GM12891 (cell line): ENCODE measurements at places on chromosomes 5 and 9.

GRCh38 chr5:537098-537497 lies 12.8 kb upstream of the SLC9A3 start:
- DNase-seq, result no peak

GRCh38 chr9:21996438-21996837 lies 1.8 kb downstream of the CDKN2B-AS1 start:
- DNase-seq, result no peak

- no peak for DNase-seq
Measured at GRCh38 chr9:7636838-7637467, 162.6 kb downstream of the DMAC1 start.

DNA sequence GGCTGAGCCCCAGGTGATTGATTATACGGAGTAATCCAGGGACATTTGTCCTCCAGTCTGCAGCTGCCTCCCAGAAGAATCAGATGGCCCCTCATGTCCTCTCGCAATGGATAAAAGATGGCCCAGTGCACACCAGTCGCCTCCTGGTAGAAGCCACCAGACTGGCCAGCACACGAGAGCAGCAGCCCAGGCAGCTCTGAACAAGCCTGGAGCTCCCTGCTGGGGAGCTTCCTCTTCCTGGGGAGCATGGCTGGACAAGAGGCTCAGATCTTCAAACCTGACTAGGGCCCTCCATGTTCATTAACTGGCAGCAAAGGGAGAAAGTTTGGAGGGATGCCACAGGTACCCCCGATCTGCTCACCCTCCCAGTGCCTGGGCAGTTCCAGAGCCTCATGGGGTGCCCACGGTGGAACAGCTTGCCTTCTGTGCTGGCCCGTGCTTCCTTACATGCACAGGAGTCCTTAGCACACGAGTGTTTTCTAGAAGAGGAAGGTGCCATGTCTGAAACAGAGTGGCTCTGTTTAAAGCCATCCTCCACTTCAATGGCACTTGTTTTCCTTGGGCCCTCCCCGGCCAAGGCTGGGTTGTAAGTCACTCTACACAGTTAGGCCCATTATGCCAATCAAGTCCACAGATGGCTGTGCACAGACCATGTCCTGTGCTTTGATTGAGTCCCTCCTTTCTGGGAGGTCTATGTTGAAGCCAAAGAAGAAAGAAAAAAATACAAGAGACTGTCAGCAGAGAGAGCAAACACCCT lies 75.6 kb downstream of the PRRT1B start:
- no peak for DNase-seq

- DNase-seq, result no peak
Measured at GRCh38 chr5:180399401-180400215, 46.5 kb upstream of the GFPT2 start.

DNA sequence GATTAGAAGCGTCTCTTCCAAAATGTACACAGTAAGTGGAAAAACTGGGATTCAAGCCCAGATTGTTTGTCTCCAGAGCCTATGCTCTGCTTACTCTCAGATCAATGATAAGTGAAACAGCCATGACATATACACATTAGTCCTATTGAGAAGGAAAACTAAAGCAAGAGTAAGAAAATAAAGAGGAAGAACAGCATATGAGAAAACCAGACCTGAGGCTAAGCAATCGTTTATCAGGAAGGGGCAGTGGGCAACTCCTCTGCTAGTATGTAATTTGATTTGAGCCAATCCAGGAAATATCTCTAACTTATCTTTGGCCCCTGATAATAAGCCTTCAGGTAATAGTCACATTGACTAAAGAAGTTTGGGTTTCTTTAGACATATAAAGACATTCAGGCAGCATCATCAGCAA lies 789.9 kb upstream of the C9orf72 start:
- DNase-seq, result no peak

- DNase-seq, result no peak
Measured at GRCh38 chr5:100667161-100667630, 132.0 kb downstream of the FAM174A start.

DNA sequence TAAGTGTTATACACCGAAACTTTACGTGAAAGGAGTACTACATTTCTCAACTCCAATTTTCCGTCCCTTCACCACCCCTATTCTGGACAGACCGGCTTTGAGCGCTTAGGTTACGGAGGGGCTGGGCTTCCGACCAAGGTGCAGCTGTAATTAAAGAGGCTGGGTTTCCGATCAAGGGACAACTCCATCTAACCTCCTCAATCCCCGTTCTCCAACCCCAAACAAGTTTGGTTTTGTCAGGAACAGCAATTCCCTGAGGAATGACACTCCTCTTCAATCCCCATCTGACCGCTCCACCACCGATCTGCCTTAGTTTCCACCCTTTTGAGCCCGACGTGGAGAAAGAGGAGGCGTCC lies 577 bp downstream of the TUT7 start:
- DNase-seq, result no peak

DNA sequence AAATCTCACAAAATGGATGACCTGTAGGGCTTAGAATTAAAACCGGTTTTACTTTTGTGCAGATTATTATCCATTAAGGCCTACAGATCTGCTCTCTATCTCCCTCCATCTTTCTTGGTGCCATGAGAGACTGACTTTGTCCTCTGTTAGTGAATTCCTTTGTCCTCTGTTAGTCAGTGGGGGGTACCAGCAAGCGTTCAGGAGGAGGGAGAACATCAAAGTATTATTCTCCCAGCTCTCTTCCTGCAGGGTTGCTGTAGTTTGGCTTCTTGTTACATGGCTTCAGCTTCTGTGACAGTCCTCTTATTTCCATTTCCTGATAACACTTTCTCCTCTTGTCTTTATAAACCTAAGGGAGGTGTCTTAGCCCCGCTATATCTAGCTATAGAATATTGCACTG lies 850.5 kb upstream of the SEMA6A start:
- DNase-seq, result no peak

DNA sequence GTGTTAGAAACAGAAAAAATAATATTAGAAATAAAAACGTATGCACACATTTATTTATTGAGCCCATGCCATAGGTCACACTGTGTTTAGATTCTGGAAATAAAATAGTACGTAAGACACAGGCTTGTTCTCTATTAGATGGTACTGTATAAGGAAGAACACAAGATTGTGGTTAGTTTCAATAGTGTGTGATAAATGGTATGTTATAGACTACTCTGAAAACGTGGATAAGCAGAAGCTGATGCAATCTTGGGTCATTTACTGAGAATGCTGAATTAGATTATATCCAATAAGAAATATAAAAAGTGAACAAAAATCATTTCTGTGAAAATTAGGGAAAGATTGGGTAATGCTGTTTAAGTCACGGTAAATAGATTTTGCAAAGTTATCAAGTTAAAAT lies 1456.4 kb upstream of the ACO1 start:
- DNase-seq, result no peak

DNA sequence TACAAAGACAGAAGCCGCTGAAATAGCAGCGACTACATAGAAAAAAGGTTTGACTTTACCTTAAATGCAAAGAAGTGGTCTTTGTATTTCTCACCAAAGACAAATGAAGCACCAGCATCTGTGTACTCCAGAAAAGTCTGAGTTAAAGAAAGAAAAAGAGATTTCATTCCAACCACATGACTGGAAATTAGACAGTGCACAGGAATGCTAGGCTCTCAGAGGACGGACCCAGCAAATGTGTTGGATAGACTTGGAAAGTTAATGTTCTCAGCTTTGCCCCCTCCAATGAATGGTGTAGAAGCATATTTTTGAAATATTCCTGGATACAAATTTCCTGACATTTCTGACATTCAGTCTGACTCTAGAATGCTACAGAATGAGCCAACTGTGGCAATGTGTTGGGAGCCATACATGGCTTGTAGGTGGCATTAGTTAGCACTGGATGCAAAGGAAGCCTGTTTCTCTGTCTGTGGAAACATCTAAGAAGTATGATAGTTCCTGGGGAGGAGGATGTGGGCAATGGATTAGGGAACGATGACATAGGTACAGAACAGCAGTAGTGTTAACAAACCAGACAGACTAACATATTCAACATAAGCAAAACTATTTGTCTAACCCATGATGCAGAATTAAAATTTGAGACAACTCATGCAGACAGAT lies 43.3 kb downstream of the SLC28A3 start:
- no peak for DNase-seq

DNA sequence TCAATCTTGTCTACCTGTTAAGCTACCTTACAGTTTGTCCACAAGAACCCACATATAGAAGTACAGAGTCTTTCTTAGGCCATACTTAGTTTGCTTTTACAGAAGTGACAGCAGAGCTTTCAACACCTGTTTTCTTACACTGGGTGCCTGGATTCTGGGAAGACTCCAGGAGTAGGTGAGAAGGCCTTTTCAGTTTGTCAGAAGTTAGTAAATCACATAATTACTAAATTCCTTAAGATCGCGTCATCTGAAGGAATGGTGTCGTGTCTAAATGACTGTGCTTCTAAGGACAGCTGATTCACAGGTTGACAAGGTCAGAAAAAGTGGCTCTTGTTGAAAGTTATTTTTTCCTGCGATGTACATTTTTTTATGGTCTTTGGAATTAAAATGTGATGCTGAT lies 97.0 kb upstream of the FAM120A start:
- DNase-seq, result no peak

DNA sequence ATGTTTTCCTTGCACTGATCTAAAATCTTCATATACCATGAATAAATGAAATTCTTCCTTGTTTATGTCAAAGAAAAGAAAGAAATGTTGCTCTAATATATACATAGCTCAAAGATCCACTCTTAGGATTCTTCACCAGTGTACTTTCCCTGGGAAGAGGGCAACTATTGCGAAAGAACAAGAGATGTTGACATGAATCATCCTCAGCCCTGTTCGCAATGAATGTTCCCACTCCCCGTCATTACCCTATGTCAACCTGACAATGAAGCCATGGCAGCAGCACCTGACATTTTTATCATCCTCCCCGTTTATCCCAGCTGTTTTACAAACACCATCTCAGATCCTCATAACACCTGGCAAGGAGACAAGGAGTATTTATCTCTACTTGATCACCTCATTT lies 409.1 kb upstream of the GRIA1 start:
- no peak for DNase-seq

- DNase-seq, result no peak
Measured at GRCh38 chr9:22682536-22682935, 235.9 kb downstream of the DMRTA1 start.

DNA sequence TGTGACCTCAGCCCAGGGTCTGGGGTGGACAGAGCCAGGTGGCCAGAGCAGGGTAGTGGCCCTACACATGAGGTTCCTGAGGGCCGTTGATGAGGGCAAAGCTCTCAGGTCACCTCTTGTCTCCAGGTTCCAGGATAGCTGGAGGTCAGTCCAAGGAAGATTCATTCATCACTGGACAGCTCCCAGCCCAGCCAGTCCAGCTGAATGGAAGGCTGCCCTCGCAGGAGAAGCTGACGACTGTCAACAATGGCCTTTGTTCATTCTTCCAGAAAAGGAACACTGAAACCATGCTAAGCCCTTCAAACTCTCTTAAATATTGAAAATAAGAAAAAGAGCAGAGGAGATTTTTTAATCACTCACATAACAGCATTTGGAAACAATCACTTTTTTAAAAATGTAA lies 169.7 kb upstream of the TBCA start:
- no peak for DNase-seq

DNA sequence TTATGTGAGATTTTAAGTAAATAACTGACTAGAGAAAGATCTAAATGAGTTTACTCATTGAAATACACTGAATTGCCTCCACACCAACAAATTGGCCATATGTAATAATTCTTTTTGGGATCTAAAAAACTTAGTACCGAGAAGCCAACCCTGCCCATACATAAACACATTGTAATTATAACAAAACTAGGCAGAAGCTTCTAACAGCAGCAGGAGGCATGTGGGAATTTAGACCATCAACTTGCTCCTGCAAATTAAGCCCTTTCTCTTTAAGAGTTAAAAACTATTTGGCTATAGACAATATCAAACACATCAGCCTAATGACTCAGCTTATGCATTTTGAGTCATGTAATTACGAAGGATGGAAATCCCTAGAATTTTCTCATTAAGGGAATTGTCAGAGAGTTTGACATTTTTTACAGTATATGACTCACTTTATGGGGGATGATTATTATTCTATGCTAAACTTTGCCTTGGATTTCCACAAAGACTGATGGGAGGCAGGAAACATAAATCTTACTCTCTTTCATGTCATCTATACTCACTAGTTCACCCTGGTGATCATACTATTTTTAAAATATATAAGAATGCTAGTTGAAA lies 1.0 kb downstream of the IL7R start:
- no peak for DNase-seq

- no peak for DNase-seq
Measured at GRCh38 chr9:98057138-98057799, 737 bp downstream of the NANS start.

DNA sequence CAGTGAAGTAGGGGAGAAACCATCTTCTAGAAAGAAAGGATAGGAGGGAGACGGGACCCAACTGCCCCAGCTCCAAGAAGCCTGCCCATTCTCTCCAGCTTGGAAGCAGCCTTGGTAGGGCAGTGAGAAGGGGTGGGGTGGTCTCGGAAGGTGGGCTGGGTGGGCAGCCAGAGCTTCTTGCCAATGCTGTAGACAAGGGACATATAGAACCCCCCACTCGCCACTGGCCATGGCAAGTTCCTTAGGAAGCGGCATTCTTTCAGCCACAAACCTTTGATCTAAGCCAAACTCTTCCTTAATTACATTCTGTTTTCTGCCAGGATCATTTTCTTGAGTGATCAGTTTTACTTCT lies 90.2 kb downstream of the PSD2 start:
- DNase-seq, result no peak

- DNase-seq, result peak; percentile 67
Measured at GRCh38 chr5:139669662-139670368, 21.7 kb downstream of the CXXC5 start.

GRCh38 chr5:112604732-112605630 lies 132.7 kb upstream of the APC start:
- peak; percentile 11 for DNase-seq

GRCh38 chr5:174324680-174325079 lies 279.2 kb downstream of the NSG2 start:
- DNase-seq, result no peak

DNA sequence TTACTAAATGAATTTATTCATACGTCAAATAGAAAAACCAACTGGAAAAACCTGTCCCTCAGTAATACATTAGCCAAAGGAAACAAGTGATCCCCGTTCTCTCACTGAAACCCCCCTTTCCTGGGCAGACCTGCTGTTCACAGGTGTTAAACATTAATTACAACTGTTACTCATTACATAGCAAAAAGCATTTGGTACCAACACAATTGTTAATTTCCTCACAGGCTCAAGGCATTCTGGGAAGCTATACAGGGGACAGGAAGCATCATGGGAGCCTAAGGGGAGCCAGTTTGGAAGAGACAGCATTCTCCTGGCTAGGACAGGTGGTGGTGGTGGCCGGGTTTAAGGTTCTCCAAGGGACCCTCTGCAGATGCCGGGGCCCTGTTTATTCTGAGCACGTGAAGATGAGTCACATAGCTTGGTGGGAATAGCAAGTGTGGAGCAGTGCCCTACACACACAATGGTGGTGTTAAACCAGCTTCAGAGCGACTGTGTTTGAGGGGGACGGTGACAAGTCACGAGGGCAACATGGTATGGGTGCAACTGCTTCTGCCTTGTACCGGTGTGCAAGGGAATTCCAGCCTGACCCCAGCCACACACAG lies 62.6 kb upstream of the SLC25A51 start:
- no peak for DNase-seq

- no peak for DNase-seq
Measured at GRCh38 chr5:142685418-142686209, at the start of gene FGF1. Gene FGF1, minus strand, starts transcription at chr5:142686090. Its CDS starts 71,963 bp downstream, at chr5:142614127.
